Choroid plexus epithelial cell (primary cell): ENCODE measurements at places on chromosomes 5 and 9.

GRCh38 chr5:122371511-122372151 is 59.6 kb downstream of the SNCAIP start:
- DNase-seq = no peak

- DNase-seq = peak; percentile 89
Observed at GRCh38 chr5:41748631-41749030, 121.6 kb downstream of the OXCT1 start.

DNA sequence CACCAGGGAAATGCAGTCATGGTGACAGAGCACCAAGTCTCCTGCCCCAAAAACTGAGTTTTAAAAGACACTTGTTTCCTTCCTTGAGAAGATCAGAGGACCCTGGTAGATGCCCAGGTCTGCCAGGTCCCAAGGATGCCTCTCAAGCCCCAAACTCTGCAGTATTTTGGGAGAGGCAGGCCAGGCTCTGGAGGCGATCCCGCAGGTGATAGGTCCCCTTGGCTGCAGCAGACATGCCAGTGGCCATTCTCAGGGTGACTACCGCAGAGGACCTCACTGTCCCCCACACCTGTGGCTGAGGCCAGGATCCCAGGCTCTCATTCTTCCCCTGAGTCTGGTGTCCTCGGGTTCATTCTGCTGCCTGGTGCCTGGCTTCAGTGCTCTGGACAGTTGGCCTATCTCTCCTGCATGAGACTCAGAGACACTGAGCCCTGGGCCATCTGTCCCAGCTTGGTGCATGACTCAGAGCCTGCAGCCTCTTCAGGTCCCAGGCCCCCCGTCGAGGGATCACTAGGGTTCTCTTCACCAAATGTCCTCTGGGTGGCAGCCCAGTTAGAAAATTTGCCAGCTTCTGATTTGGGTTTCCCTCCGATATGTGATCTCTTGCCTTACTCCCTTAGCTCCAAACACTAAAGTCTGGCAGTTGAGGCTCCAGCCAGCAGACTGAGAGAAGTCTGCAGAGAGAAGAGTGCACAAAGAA is 59.7 kb upstream of the GARNL3 start:
- DNase-seq = peak; percentile 56

GRCh38 chr5:127153521-127153920 is 80.2 kb upstream of the C5orf63 start:
- no peak for DNase-seq

GRCh38 chr5:131067636-131068035 is 97.4 kb downstream of the HINT1 start:
- DNase-seq = no peak
